ENCODE measurements at places on chromosomes 16 and 17.
A peak's percentile ranks its signal among the peaks of the same experiment; 100 is the strongest.

GRCh38 chr16:54422569-54422978, 136.0 kb upstream of the IRX3 start:
- no peak for DNase-seq

DNA sequence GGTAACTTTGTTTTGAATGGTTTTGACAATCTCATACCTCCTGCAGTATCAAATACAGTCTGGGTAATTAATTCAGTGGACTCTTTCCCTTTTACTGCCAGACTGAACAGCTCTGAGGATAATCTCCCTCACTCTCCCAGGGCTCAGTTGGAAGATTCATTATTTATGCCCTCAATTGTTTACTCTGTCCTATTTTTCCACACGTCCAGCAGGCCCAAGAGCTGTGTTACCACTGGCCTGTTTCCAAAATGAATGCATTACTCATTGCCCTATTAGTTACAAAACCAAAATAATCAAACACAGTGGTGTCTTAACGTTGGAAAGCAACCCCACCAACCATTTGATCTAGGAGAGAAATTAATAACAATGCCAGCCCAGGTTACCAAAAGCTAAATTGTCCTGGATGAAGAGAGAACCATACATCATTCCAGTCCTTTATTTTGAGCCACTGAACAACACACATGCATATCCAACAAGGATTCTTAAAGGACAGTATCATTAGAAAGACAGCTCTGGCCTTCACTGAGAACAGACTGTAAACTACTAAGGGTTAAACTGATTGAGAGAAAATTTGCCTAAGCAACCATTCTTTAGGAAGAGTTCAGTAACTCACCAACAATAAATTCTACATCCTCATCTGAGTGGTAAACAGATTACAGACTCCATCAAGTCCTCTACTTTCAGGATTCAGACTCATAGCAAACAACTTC, 34.5 kb downstream of the FAM222B start:
- DNase-seq, result peak; percentile 79

DNA sequence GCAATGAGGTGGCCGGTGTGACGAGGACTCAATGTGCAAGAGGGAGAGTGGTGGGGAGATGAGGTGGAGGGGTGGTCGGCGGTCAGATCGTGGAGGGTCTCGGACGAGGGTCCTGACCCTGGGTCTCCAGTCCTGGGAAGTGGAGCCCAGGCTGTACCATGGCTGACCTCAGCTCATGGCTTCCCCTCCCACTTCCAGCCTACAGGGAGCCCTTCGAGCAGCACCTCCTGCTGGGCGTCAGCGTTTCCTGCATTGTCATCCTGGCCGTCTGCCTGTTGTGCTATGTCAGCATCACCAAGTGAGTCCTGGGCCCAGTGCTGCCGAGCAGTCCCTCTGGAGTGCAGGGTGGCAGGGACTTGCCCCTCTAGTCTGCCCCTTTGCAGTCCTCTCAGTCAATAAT, 41.8 kb downstream of the IL4R start:
- DNase-seq, result no peak

- no peak for DNase-seq
Measured at GRCh38 chr17:83117583-83117982, 38.2 kb downstream of the METRNL start.

GRCh38 chr16:54402270-54402669, 115.7 kb upstream of the IRX3 start:
- no peak for DNase-seq

- no peak for DNase-seq
Measured at GRCh38 chr16:3068487-3068886, 3.0 kb downstream of the IL32 start.

DNA sequence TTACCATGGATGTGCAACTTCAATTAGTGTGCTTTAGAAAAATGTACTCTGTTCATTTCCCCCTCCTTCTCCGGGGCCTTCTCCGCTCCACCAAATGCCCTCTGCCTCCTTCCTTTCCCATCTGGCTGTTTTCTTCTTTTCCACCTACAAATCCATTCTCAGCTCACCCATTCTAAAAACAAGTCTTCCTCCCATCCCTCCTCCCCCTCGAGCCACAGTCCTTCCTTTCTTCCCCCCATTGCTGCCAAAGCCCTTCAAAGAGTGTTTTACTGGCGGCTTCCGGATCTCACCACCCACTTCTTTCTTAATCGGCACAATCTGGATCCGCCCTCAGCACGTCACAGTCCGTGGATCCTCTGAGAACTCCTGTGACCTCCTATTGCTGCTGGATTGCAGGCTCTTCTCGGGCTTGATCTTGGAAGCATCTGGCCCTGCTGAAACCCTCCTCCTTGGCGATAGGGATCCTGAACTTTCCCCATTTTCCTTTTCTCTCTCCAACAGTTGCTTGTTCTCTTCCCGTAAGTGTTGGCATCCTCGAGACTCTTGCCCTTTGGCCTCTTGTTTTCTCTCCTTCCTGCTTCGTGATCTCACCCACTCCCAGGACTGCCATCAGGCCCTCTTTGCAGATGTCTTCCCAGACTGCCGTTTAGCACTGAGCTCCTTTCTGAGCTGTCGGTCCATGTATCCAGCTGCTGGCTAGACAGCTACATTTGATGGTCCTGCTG, 36.0 kb upstream of the FBXO47 start:
- DNase-seq, result no peak

GRCh38 chr16:17397499-17397891, 73.3 kb downstream of the XYLT1 start:
- DNase-seq, result no peak

DNA sequence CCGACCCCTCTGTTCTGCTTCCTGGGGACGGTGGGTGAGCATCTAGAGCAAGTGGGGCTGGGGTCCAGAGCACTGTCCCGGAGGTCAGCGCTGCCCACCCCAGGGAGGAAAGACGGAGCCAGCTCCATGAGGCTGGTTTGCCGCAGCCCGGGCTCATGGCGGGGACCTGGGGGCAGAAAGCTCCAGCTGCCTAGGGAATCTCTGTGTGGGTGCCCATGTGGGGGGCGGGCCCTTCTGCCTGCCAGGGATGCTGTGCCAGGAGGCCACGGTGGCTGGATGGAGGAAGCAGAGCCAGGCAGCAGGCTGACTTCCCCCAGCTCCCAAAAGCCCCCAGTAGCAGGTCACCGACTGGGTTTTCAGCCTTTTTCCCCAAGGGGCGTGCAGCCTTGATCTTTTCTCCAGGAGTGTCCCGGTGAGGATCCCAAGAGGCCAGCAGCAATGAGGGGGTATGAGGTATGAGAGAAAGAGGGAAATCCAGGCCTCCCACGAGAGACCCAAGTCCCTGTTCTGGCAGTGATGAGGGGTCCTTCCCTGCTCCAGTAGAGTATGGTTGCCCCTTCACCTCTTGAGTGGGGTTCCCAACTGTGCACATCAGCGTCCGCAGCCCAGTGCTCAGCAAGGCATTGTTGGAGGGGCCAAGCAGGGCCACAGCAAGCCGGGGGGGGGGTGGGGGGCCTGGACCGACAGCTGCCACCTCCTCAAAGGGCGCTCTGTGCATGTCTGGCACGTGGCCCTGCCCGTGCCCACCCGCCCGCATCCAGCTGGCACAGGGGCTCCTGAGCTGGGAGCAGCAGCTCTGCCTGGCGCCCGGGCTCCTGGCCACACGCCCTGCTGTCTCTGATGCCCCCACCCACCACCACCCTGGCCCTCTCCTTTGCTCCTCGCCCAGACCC, 15.6 kb upstream of the BCAR1 start:
- DNase-seq, result no peak

DNA sequence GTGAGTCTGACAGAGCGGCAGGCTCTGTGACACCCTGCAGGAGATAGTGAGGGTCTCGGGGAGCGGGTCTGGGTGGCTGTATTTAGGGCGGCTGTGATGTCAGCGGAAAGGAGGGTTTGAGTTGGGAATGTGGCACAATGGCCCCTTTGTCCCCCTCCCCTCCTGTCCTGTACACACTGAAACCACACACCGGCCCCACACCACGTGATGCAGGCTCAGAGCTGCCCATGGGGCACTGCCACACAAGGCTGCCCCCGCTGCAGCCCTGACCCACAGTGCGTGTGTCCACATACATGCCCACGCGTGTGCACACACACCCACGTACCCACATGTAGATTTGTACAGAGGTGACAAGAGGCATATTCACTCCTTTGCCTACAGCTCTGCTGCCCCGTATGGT, 15.3 kb downstream of the SGCA start:
- DNase-seq, result no peak

- no peak for DNase-seq
Measured at GRCh38 chr16:30478766-30479478, 6.4 kb downstream of the ITGAL start.

DNA sequence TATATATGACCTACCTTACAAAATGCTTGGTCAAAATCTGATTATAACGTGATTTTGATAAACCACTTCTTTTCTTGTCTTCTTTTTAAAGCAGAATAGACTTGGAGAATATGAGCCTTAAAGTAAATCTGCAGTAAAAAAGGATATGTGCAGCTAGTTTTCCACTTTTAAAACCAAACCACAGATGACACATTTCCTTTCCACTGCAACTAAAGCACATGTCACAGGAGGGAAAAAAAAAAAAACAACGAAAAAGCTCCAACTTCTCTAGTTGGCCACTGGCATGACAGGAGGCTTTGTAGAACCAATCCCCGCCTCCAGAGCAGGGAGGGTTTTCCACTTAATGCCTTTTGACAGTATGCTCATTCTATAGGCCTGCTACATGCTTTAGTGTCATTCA, at the start of gene EVI2A:
TSS of gene EVI2A (minus strand) at position 142 of the 400 bp plus-strand sequence. CDS start 2,609 bp downstream, outside the sequence.
- no peak for DNase-seq

DNA sequence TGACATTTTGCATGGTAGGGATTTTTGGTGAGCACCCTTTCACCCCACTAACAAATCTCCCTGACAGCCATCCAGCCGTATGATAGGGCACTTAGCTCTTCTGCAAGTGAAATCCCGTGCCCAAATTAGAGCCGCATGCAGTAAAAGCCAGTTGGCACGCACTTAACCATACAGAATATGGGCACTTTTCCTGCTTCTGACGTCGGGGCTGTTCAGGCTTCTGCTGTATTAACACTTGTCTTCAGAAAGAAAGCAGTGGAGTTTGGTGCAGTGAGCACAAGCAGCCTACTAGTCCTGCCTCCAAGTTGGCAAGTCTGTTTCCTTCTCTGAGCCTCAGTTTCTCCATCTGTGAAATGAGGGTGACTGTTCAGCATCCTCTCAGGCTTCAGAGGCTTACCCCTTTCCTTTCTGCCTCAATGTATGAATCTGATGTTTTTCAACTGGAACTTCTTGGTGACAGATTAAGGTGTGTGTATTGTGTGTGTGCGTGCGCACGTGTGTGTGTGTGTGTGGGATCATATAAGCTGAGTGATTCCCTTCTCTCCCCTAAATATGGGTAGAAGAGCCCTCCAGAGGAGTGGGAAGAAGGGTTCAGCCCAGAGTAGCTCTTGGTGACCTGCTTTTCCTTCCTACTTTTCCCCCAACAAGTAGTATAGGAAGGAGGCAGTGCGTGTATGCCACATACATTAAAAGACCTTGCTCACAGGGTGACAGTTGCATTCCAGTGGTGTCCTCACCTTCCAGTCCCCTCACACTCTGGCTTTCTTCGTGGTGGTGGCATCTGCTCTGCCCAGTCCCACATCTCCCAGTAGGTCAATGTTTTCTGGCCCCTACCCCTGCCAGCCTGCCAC, 19.0 kb downstream of the IGF2BP1 start:
- DNase-seq, result no peak

DNA sequence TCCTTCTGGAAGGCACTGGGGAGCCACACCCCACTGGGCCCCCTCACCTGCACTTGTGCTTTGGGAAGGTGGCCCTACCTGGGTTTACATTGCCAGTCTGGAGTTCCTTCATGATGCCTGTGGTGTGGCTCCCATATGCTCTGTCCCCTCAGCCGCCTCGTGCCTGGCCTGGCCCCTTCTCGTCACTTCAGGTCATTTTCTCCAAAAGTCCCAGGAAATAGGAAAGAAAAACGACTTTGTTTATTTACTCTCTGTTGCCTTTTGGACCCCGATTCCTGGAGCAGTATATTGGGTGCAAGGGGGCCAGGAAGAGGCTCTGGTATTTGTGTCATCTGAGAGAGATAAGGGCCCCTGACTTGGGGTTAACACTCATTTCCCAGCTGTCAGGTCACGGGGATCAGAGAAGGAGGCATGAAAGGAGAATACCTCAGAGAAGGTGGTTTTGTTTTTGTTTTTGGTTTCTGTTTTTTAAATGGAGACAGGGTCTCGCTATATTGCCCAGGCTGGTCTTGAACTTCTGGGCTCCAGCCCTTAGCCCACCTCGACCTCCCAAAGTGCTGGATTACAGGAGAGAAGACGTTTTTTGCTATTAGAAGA, 4.7 kb downstream of the SOCS3 start:
- no peak for DNase-seq

GRCh38 chr16:89576153-89577054, 846 bp downstream of the CPNE7 start:
- no peak for DNase-seq

- no peak for DNase-seq
Measured at GRCh38 chr17:76529224-76530094, 8.1 kb downstream of the CYGB start.

DNA sequence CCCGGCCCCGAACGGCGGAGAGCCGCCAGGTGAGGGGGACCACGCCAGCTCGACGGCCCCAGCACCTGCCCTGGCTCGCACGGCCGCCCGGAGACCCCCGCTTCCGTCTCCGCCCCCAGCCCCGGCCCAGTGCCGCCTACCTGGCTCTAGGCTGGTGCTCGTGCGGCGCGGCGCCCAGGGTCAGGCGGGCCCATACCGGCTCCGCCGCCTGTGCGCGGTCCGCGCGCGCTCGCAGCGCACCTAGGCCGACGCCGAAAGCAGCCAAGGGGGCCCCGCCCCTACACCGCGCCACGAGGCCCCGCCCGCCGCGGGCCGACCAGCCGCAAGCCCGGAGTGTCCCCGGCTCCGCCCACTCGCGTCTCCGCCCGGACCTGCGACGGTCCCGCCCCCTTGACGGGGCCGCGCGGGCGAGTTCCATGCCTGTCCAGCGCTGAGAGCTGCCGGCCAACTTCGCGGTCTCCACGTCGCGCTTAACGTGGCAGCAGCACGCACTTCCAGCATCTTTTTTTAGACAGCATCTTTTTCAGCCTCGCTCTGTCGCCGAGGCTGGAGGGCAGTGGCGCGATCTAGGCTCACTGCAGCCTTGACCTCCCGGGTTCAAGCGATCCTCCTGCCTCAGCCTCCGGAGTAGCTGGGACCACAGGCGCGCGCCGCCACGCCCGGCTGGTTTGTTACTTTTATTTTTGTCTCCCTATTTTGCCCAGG, at the start of gene SLC25A39:
TSS of gene SLC25A39 (minus strand) at position 253 of the 705 bp plus-strand sequence. CDS start 1,261 bp downstream, outside the sequence.
- peak; percentile 88 for DNase-seq

DNA sequence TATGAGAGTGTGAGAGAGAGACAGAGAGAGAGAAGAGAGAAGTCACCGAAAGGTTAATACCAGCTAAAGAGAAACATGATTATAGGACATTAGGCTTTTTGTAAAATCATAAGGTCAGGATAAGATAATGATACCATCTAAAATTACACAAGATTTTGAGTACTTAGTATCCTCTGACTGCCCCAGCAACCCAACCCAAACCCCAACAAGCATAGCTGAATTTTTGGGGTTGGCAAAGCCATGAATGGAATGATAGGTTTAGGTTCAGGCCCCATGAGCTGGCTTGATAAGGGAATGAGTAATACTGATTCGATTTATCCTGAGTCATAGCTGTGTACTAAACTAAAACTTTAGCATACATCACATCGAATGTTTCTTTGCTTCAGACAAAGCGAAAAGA, 259.5 kb downstream of the IRX3 start:
- DNase-seq, result no peak
